ENCODE measurements at places on chromosomes 1 and 21.

- DNase-seq: no peak
These were observed 30.6 kb downstream of the PKNOX1 start for GRCh38 chr21:43004926-43005325.

GRCh38 chr1:10106756-10107475 lies 74.2 kb downstream of the UBE4B start:
- DNase-seq: no peak

- DNase-seq: no peak
These were observed 7.3 kb downstream of the PFKL start for GRCh38 chr21:44306936-44307704.

- no peak for DNase-seq
These were observed 3.8 kb downstream of the GJB3 start for GRCh38 chr1:34784751-34785221.

DNA sequence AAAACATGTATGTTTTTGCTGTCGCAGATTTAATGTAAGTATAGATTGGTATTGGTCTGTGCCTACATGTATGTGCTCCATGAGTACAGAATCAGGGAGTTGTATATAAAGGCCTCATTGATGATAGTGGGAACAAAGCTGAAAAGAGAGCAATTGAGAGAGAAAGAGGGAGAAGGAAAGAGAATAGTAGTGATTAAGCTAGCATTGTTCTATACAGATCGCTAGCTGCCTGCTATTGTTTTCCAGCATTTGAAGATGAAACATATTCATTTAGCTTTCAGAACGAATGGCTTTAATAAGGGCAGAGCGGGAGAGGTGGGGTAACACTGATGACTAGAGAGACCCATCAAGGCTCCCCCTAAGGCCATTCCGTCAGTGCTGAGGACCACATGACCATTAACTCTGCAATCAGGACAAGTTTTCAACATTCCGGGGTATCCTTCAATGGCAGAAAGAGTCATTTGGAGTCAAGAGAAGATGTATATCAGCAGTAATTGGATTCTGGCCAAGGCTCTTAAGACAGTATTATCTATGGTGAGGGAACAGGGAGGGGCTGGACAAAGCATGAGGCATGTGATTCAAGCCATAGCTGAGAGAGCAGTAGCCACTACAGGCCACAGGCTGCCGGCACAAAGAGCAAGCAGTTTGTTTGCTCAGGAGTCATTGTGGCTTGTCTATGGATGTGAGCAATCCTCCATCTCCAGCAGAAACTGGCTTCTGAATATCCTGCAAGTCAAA lies 176.5 kb downstream of the PBX1 start:
- DNase-seq: no peak

DNA sequence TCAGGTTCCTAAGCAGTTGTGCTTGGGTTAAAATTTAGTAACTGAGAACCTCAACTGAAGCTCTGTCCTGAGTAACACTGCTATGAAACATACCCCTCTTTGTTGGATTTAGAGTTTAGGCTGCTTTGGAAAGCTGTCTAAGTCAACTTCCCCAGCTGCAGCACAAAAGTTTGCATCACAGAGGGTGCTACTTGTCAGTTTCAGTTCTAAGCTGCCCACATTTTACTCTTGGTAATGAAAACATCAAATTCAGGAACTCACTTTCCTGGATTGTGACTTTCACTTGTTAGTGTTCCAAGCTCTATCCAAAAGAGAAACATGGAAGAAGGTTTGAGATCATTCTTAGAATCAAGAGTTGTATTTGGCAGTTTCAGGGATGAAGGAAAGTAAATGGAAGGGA lies 191.7 kb upstream of the NFIA start:
- no peak for DNase-seq

DNA sequence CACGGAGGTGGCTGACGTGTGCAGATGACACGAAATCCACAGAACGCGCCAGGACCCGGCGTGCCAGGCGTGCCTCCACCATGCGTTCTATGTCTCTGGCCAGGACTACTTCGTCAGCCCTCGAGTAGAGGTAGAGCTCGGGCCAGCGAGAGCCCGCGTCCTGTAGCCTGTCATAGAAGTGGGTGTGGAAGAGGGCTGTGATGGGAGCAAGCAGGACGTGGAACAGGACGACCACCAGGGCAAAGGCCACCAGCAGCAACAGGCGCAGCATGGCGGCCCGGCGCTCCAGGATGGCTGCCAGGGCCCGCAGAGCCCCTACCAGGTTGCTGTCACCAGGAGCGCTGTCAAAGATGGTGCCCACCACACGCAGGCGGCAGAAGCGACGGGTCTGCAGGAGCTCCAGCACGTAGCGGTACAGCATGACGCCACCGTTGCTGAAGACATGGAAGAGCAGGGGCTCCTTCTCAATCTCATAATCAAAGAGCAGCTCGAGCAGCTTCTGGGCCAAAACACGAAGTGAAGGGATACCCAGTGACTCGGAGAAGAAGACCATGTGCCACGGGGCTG lies 19.6 kb downstream of the TMEM53 start:
- no peak for DNase-seq

- DNase-seq: no peak
These were observed 209.5 kb downstream of the RPS6KC1 start for GRCh38 chr1:213260311-213261075.

DNA sequence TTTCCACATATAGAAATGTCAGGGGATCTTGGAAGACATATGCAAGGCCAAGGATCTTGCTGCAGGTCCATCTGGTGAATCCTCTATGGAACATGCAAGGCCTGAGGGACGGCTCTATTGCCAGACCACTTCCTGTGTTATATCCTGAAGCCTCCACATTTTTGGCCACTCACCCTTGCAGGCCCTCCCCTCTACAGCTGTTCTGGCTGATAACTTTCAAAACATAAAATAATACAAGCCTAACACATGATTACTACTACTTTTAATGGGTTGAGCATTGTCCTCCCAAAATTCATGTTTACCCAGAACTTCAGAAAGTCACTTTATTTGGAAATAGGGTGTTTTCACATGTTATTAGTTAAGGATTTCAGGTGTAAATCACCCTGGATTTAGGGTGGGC lies 18.5 kb upstream of the LYPLAL1 start:
- DNase-seq: no peak

DNA sequence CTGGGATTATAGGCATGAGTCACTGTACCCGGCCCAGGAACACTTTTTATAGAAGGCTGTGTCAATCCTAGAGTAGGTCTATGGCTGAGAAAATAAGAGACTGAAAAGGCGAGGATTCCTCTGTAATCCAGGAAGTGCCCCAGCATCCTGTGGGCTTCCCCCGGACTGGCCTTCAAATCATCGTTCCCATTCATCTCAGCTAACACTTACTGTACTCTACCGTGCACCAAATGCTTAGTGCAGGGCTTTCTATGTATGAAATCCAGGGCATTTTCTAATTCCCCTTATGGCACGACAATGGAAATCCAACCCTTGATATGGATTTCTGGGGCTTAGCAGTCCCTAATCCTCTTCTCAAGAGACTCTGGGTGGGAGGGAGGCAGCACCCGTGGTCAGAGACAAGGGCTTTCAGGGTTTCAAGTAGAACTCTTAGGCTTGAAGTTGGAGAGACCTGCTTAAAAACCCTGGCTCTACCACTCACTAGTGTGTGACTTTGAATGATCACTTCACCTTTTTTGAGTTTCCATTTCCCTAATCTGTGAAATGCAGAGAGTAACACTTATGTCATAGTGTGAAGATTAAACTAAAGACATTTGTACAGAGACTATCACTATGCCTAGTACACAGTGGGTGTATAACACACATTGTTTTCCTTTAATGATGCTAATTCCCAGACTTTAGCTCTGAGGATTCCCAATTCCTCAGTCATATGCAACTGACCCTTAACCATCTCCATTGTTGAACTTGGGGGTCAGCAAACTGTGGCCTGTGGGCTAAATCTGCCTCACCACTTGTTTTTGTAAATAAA lies 20.3 kb downstream of the MECR start:
- peak; percentile 75 for DNase-seq

DNA sequence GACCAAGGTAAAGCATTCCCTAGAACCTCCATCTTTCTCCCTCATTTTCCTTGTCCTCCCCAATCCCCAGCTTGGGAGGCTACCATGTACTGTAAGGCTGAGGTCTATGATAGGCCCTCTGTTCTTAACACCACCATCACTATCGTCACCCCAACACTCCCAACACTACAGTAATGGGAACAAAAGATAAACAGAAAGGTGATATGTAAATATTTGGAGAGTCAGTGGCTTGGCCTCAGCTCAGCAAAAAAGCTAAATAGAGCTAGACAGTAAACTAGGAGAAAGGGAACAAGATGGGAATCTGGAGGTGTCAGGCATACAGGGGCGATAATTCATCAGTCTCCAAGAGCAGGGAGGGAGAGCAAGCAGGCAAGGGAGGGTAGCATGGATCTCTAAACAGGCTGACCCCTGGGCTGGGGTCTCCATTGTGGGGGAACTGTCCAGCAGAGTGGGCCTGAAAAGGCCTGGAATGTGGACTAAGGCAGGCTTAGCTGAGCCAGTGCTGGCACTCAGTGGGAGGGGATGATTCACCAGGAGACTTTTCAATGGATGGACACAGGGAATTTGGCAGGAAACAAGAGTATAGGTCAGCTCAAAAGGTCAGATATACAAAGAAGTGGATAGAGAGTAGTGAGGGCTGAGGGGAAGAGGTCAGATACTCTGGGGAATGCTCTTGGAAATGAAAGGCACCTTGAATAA lies 6.7 kb downstream of the WNT2B start:
- no peak for DNase-seq

- no peak for DNase-seq
These were observed 11.6 kb downstream of the SERINC2 start for GRCh38 chr1:31424568-31424967.

All from GM13976 (cell line).